Suppressor macrophage (primary cell): ENCODE measurements at places on chromosomes 1 and 21.

GRCh38 chr1:245715291-245715701 is 560.5 kb downstream of the KIF26B start:
- peak; percentile 6 for DNase-seq

DNA sequence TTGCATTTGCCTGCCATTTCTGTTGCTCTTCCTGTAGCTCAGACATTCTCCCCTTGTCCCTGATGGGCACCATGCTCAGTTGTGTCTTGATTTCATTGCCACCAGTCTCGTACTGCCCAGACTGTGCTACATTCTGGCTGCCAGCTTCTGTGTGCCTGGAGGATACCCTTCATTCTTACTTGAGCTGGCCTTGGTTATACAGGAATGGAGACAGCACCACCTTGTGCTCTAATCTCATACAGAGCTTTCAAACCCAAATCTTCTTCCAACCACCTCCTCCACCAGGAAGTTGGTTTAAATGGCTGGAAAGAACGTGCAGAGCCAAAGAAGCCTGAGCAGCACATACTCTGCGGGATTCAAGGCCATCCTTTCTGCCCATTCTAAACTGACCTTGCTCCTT is 165.3 kb downstream of the SLC35F3 start:
- no peak for DNase-seq

GRCh38 chr1:16067127-16067768 is 6.2 kb downstream of the FAM131C start:
- no peak for DNase-seq

GRCh38 chr1:205317311-205317917 is 4.1 kb downstream of the NUAK2 start:
- peak; percentile 11 for DNase-seq

DNA sequence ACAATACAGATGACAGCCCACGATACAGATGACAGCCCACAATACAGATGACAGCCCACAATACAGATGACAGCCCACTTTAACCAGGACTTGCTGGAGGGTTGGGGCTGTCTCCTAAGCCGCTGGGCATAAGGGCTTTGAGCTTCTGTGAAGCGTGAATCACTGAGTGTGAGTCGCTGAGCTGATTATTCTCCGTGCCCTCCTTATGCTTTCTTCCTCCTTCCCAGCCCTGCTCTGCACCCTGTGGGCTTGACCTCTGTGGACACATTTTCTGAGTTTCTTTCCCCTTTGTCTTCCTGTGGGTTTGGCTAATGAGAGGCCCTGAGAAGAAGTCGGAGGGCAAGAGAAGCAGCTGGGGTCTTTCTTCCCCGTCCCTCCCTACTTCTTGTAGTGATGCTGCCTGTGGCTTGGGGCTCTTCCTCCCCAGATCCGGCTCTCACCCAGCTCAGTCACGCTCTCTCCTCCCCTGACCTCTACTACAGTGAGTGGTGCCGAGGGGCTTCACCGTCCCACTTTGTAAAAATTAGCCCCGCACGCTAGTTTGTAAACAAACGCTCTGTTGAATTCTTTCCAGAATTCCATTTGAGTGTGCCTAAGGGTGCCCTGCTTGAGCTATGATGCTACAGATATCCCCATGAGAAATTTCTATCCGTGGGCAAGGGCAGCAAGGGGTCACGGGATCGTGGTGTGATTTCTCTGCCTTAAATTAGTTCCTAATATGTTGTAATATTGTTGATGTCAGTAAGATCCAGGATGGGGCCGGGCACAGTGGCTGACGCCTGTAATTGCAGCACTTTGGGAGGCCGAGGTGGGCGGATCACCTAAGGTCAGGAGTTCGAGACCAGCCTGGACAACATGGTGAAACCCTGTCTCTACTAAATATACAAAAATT is 46.4 kb upstream of the SOD1 start:
- DNase-seq = peak; percentile 90

- no peak for DNase-seq
These were observed 21.9 kb downstream of the NFIA start for GRCh38 chr1:61104220-61104671.

GRCh38 chr1:1777583-1777899 is 729 bp downstream of the NADK start:
- DNase-seq = no peak

DNA sequence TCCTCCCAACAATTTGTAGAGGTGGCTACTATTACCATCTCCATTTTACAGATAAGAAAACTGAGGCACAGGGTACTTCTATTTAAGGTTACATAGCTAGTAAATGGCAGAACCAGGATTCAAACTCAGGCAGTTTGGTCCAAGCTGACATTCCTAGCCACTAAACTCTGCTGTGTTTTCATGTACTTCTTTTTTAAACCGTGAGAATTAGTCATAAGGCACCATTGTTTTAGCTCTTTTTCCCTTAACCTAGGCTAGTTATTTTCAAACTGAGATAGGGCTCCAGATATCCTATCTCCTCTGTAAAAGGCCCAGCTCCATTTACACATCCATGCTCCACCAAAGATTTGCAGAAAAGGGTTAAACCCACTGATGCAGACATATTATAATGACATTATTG is 92.9 kb downstream of the PTPN14 start:
- DNase-seq = no peak
